Ammon's horn (tissue), 1 donor: ENCODE measurements at places on chromosomes 4 and X.
A peak's percentile ranks its signal among the peaks of the same experiment; 100 is the strongest.

GRCh38 chrX:69033936-69034335, 131.3 kb downstream of the PJA1 start:
- DNase-seq, result no peak

DNA sequence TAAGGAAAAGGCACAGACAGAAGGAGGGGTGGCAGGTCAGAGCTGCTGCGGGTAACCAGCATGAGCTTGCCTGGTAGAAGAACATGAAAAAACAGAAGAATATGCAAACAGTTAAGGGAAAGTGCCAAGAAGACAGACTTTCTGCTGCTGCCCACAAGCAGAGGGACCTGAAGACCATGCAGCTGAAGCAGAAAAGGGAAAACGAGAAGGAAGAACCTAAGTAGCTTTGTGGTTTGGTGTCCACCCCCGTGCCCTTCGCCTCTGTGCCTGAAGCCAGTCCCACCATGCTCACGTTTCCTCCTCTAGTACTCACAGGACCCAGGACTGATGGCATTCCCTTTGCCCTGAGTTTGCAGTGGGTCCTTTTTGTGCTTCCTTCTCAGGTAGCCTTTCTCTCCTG, 62.8 kb downstream of the UBA6 start:
- no peak for DNase-seq

DNA sequence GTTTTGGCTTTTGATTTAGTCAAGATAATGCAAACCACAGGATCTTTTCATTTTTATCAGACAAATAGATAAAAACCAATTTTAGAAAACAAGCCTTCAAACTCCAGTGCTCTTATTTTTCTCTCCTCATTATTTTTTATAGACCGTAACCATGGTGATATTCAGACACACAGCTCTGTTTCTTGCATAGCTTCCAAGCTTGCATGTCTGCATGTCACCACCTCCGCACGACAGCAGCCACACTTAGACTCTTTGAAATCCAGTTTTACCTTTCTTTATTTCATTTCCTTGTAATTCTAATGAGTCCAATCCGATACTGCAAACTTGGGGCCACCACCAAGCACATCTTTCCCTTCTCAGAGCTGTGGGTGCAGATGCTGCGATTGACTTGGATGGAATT, 94.3 kb upstream of the GPM6A start:
- DNase-seq, result peak; percentile 51

DNA sequence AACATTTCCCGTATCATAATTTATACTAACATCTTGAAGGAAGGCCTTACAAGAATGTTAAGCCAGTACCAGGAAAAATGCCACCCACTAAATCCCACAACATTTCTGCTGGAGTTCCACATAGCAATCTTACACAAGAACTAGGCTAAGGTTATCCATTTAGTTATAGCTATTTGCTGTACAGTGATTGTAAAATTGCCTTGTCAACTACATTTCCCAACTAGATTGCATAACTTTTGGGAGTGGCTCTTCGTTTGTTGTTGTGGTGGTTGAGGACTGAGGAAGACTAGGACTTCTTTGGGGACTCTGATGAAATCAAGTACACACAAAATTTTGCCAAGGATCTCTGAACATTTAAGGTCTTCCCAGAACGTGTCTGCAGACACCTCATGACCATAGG, 8.0 kb downstream of the IBSP start:
- DNase-seq, result no peak

- no peak for DNase-seq
Observed at GRCh38 chrX:136200466-136200865, 50.7 kb downstream of the MAP7D3 start.

DNA sequence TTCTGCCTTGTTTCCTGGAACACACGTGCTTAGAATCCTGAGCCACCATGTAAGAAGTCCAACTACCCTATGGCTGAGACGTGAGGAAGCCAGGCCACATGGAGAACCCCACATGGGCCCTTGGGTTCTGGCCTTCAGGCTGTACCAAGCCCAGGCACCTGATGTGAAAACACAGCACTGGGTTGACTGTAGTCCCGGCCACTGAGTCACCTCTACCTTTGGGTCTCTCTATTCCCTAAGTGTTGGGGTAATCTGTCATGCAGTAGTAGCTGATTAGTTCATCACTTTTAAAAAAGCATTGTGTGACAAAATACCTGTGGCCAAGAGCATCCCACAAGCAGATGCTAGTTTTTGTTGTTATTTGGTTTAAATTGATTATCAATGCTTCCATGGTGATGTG, 24.3 kb downstream of the CFAP97 start:
- no peak for DNase-seq

- DNase-seq, result no peak
Observed at GRCh38 chr4:608236-608635, 17.1 kb upstream of the PDE6B start.

- DNase-seq, result peak; percentile 25
Observed at GRCh38 chr4:113293674-113294073, 244.2 kb downstream of the ANK2 start.

DNA sequence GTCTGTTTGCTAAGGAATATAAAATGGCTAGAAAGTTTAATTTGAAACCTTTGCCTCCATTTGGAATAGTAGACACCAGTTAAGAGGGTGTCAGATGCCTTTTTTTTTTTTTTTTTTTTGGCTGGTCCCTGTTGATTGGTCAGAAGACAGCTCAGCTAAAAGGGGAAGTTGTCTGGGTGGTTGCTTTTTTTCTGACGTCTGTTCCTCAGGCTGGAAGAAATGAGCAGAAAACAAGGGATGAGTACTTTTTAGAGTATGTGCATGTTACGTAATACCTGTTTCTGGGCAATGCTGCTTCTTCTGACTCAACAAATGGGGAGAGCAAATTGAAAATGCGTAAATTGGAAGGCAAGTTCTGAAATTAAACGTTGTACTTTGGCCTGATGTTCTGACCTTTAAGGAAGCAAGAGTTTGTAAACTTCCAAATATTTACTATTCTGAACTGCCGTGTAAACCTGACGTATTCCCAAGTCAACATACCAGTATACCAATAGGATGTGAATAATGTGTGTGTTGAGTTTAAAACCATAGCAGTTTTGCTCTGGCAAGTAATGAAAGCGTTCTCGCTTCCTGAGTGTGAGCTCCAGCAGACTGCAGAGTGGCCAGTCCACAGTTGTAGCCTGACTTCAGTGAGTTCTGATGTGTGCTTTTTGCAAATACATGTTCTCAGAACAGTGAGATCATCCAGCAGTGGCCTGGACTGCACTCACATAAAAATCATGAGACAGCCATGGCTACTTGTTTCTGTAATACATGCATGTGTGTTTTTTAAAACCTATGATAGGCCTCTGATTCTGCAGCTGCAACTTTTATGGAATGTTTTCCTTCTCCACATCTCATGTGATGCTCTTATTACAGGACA, 1.7 kb downstream of the SAT1 start:
- no peak for DNase-seq

- DNase-seq, result no peak
Observed at GRCh38 chr4:3749081-3749480, 17.1 kb upstream of the ADRA2C start.

DNA sequence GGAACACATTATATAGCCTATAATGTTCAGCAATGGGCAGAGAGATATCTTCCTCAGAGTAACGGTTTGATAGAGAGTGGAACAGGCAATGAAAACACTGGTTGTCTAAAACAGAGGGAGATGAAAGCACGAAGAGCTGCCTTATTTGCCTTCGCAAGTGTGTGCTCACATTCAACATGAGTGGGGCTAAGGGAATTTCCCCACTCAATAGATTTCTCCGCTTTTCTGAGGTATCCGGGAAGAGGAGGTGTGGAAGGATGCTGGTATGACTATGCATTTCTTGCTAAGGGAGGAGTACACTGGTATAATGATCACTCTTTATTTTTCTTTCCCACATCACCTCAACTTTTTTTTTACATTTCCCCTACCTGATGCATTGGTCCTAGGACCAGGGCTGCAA, 7.8 kb upstream of the GPR82 start:
- no peak for DNase-seq

- no peak for DNase-seq
Observed at GRCh38 chr4:73533515-73534422, 52.2 kb downstream of the AFM start.

GRCh38 chr4:158729716-158730559, 6.7 kb upstream of the PPID start:
- peak; percentile 89 for DNase-seq

GRCh38 chr4:183852910-183853547, 52.1 kb upstream of the STOX2 start:
- no peak for DNase-seq

GRCh38 chr4:143292858-143293257, 43.8 kb upstream of the GAB1 start:
- no peak for DNase-seq

- no peak for DNase-seq
Observed at GRCh38 chr4:109113521-109113920, 188.9 kb downstream of the COL25A1 start.

- no peak for DNase-seq
Observed at GRCh38 chrX:112851806-112852205, 11.2 kb upstream of the AMOT start.

DNA sequence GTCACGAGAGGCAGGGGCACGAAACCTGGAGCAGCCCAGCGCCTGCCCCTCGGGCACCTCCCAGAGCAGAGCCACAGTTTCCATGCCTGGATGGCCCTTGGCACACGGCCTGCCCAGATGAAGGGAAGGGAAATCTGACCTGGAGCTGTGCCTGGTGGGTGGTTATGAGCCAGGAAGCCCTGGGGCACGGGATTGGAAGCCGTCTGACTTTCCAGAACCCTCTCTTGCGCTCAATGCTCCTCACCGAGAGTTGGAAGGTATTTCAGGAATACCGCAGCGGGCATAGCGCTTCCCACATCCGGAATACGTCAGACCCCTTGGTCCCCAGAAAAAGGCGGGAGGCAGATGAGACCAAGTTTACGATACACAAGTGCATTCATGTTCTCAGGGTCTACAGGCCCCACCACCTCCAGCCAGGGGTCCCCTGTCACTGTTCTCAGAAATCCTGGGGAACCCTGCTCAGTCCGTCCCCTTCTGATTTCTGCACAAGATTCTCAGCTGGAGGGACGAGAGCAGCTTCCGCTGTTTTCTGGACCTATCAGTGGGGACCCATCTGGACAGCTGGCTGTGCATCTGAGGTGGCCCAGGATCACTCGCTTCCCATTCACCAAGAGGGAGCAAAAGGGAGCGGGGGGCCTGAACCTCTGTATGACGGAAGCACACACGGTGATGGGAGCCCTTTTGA, 172.9 kb downstream of the AFAP1 start:
- DNase-seq, result no peak

- DNase-seq, result no peak
Observed at GRCh38 chr4:158781963-158782362, 13.1 kb downstream of the FNIP2 start.

GRCh38 chr4:74738464-74739143, 55.7 kb downstream of the BTC start:
- DNase-seq, result no peak

DNA sequence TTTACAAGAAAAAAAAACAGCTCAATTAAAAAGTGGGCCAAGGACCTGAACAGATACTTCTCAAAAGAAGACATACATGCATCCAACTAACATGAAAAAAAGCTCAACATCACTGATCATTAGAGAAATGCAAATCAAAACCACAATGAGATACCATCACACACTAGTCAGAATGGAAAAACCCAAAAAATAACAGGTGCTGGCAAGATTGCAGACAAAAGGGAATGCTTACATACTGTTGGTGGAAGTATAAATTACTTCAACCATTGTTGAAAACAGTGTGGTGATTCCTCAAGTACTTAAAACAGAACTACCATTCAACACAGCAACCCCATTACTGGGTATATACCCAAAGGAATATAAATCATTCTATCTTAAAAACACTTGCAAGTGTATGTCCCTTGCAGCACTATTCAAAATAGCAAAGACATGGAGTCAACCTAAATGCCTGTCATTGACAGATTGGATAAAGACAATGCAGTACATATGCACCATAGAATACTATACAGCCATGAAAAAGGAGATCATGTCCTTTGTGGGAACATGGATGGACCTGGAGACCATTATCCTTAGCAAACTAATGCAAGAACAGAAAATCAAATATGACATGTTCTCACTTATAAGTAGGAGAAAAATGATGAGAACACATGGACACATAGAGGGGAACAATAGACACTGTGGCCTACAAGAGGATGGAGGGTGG, 97.6 kb downstream of the RAB28 start:
- DNase-seq, result no peak
